ENCODE measurements at places on chromosomes 1 and 21. TPM values are rescaled to one million over a fixed set of nuclear protein-coding genes. Genes with fewer than 3 reads are reported as not detected.
A peak's percentile ranks its signal among the peaks of the same experiment; 100 is the strongest.

- H3K4me1 ChIP-seq = no peaks in the 10 kb centered on the region
- H3K27me3 ChIP-seq = no peaks in the 10 kb centered on the region
- no peak overlapping the region for H3K4me3 ChIP-seq
- H3K27ac ChIP-seq = no peak overlapping the region
Measured at GRCh38 chr21:29208682-29209059, 78.2 kb downstream of the MAP3K7CL start.

DNA sequence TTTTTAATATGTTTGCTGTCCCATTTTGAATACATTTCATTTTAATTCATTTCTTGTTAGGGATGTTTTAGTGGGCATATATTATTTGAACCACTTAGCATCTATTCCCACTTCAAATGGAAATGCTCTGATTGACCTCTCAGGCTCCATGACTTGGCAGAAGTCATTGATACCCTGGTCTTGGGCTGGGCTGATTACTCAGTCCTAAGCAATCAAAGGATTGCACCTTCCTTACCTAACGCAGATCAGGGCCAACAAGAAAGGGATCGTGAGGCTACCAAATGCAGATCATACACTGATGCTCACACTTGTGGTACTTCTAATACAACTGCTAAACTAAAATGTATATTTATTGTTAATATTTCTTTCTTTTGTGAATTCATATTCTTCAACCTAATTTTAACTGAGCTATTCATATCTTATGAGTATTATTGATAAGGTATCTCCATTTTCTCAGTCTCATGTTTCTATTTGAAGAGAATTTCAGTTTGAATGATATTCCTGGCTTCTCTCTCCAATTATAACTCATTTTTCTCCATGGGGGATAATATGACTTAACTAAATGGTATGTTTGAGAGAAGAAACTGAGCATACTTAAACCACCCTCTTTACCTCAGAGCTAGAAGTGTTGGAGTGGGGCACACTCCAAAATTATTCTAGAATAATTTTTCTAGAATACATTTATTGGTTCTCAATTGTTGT is 615.5 kb upstream of the ADAMTS5 start:
- no peaks in the 10 kb centered on the region for H3K4me1 ChIP-seq
- no peak overlapping the region for H3K27ac ChIP-seq
- no peaks in the 10 kb centered on the region for H3K36me3 ChIP-seq
- DNase-seq = no peak
- no peak overlapping the region for H3K4me3 ChIP-seq
- no peaks in the 10 kb centered on the region for H3K27me3 ChIP-seq

- DNase-seq = no peak
- H3K4me1 ChIP-seq = no peaks in the 10 kb centered on the region
- H3K36me3 ChIP-seq = no peaks in the 10 kb centered on the region
- peak overlapping the region; percentile 31 for H3K27ac ChIP-seq
- H3K4me3 ChIP-seq = no peak overlapping the region
Measured at GRCh38 chr1:206580438-206581113, 31.7 kb downstream of the EIF2D start.

DNA sequence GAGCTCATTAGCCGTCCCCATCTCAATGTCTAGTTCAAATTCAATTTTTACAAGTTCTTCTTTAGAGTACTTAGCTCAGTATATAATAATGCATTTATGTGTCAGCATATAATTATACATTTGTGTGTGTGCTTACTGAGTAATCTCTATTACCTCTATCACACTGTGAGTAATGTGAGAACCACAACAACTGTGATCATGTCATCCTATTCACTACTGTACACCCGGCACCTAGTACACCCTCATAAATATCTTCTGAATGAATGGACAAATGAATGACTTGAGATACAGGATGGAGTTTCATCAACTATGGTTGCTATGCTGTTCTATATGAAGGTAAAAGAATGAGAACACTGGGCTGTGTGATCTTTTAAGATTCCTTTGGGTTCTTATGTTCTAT is 124.0 kb downstream of the GPATCH2 start:
- H3K4me3 ChIP-seq = no peak overlapping the region
- H3K27ac ChIP-seq = no peak overlapping the region

- H3K4me3 ChIP-seq = peak overlapping the region; percentile 20
- DNase-seq = no peak
- H3K27ac ChIP-seq = no peak overlapping the region
- H3K4me1 ChIP-seq = no peaks in the 10 kb centered on the region
- H3K36me3 ChIP-seq = no peaks in the 10 kb centered on the region
Measured at GRCh38 chr1:2444138-2444591, 31.8 kb upstream of the PEX10 start.

The DNASE2B gene
- 7.2 TPM for total RNA-seq

DNA sequence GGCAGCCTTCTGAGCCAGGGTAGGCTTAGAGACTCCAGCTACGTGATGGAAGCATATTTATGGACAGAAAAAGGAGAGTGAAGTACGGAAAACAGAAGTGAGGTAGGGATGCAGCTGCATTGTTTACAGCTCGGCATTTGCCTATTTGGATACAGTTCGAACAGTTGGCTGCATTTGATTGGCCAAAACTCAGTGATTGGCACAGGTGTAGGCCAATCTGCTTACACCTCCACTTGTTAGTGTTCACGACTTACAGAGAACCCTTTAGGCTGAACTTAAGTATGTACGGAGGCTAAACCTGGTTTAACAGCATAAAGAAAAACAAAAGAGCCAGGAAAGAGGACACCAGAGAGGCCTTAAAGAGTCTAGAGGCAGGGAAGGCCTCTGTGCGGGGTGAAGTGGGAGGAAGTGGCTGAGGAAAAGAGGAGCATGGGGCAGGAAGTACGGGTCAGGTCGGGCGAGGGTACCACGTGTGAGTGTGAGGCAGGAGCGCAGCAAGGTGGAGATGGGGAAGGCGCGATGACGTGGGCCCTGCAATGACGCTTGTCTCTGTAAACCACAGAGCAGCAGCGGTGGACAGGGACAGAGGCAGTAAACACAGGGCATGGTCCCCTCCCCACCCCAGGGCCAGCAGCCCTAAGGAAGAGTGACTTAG is 32.0 kb downstream of the RSPH1 start:
- no peak overlapping the region for H3K4me3 ChIP-seq
- peak; percentile 31 for DNase-seq
- H3K36me3 ChIP-seq = no peaks in the 10 kb centered on the region
- H3K27me3 ChIP-seq = no peaks in the 10 kb centered on the region
- no peaks in the 10 kb centered on the region for H3K4me1 ChIP-seq

The TMEM269 gene
- 0.59 TPM for total RNA-seq

DNA sequence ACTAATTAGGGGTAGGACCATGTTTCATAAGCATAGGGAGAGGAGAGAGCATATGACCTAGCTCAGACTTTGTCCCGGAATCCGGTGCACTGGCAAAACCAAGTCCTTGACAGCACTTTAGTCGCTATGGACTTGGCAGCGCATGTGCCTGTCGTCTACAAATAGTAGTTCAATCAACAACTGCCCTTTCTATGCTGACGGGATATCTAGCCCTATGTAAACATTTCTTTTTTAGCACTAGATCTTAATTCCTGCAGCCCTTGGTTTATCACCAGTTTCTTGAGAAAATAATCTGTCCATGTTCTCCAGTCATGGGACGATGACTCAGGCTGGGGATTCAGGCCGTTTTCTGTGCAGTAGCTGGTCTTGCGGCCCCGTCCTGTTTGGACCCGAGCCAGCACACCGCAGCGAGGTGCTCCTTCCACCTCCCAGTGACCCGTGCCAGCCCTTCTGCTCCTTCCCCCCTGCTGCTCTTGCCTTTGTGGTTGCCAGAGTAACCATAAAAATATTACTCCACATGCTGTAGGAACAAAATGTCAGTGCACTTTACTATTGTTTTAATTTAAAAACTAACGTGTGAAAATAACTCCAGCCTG is 8.6 kb upstream of the MT1HL1 start:
- no peaks in the 10 kb centered on the region for H3K27me3 ChIP-seq
- no peaks in the 10 kb centered on the region for H3K4me1 ChIP-seq
- H3K4me3 ChIP-seq = no peak overlapping the region
- H3K27ac ChIP-seq = no peak overlapping the region
- DNase-seq = no peak

The RHOU gene
- total RNA-seq = 28.8 TPM

The GUCA2A gene
- not detected for total RNA-seq

DNA sequence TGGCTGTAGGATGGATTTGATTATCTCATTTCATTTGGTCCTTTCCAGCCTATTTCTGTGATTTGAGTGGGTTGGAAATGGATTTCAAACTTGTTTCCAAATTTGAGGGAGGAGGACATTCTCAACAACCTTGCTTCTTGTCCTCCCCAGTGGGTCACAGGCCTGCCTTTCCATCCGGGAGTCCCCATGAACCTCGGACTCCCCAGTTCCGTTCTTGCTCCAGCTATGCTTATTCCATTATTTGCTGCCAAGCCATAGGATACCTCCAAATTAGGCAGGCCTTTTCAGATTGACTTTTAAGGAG is 97.8 kb downstream of the DUSP10 start:
- no peak for DNase-seq
- H3K4me3 ChIP-seq = no peak overlapping the region
- no peaks in the 10 kb centered on the region for H3K27me3 ChIP-seq
- no peak overlapping the region for H3K27ac ChIP-seq

GRCh38 chr21:27564684-27565301 is 597.9 kb upstream of the ADAMTS5 start:
- H3K27ac ChIP-seq = no peak overlapping the region
- H3K4me3 ChIP-seq = no peak overlapping the region
- no peaks in the 10 kb centered on the region for H3K36me3 ChIP-seq
- DNase-seq = no peak
- H3K4me1 ChIP-seq = no peaks in the 10 kb centered on the region
